HS-27A (cell line): ENCODE measurements at places on chromosomes 13 and 19.

DNA sequence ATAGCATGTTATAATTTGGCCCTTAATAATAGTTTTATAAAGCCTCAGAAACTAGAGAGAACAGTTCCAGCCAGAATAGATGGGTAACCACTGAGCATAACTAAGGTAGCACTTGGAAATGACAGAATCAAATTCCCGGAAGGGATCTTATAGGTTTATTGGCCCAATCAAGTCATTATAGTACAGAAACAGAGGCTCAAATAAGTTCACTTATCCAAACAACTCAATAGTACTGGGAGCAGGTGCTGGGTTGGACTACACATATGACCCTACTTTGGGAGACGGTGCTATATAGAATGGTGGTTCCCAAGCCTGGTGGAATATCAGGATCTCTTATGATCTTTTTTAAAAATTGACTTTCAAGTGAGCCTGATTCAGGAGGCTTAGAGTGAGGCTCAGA, 32.7 kb upstream of the OLFM4 start:
- DNase-seq: no peak

DNA sequence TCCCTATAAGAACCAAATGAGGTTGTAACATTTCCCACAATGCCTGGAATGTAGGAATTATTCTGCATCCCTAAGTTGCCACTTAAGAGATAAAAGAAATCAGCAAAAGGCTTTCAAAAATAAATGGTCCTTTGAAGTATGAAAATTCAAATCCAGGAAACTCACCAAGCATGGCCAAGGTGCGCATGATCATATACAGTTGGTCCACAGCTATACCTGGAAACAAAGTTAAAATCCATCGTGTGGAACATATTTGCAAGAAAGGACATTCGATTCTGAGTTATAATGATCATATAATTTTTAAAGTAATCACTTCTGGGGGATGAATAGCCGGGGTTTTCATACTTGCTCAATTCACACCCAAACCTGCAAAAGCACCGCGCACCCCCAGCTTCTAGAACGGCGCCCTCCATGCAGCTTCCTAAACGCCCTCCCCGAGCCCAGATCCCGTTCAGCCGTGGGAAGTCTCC, 525 bp downstream of the CARS2 start:
- no peak for DNase-seq

DNA sequence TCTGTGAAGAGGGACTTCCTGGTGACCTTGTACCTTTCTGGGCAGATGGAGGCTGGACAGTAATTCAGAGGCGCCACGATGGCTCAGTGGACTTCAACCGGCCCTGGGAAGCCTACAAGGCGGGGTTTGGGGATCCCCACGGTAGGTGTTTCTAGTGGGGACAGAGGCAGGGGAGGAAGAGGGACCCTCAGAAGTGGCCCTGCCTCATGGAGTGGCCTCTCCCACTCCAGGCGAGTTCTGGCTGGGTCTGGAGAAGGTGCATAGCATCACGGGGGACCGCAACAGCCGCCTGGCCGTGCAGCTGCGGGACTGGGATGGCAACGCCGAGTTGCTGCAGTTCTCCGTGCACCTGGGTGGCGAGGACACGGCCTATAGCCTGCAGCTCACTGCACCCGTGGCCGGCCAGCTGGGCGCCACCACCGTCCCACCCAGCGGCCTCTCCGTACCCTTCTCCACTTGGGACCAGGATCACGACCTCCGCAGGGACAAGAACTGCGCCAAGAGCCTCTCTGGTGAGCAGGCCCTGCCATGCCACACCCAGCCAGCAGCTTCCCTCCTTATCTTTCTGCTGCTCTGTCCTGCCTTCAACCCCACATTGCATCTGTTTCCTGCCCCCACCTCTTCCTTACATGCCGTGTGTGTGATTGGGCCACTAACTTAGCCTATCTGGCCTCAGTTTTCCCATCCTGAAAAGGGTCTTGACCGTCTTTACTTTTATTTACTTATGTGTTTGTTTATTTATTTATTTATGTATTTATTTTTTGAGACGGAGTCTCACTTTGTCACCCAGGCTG, 7.3 kb downstream of the ANGPTL4 start:
- no peak for DNase-seq

DNA sequence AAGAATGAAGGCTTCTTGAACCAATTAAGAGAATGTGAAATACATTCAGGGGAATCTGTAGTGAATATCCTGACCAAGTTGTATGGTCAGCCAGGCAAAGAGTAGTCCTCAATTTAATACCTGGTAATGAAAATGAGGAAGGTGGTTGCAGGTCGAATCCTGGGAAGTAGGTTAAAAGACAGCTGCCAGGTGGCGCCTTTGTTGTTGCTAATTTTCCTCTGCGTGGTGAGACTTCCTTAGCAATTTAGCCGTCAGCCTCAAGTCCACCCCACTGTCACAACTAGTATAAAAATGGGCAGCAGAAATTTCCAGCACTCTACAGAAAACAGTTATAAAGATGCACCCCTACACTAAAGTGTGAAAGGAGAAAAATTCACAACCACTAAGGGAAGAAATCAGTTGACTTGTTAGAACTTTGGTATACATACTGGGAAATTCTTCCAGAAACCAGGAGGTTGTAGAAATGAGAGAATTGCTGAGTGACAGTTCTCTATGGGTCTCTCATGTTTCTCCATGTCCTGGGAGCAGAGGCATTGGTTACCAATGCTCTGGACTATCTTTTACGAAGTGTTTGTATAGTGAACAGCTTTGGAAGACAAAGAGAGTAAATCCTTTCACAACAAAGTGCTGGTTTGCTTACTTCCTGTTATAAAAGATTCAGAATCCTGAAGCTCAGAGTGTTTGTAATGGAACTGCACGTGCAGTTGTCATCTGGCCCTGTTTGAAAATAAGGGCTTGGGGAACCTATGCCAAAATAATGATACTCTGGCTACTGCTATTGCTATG, 235.9 kb downstream of the NHLRC3 start:
- no peak for DNase-seq

DNA sequence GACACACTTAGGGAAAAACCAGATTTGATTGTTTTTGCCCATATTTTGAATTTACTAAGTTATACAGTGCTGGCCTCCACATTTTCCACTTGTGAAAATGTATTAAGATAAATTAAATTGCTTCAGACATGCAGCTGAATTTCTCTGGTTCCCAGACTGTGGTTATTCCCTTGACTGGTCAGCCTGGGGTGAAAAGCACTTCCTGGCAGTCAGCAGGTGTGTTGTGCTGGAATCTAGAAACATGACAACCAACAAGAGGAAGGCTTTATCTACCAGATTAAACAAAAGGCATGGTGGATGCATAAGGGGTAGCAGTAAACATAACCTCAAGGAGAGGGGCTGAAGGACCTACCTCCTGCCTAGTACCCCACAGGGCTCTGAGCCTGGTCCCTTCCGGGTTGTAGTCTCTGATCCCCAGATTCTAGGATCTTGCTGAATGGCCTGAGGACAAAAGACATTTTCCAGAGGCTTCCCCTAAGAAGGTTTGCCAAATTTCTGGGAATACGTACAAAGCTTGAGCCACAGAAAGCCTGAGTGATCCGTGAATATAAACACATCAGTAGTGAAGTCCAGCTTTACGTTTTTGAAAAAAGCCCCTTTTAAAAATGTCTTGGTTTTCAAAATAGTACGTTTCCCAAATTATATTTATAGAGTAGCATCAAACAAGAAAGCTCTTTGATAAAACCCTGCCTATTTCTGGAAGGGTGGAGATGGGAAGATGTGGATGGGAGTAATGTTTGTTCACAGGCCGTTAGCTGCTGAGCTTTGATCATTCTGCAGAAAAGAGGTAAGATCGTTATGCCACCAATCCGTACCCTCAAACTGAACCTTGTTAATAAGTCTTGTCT, 133.4 kb downstream of the LACC1 start:
- no peak for DNase-seq

GRCh38 chr19:36409841-36410240, 8.6 kb downstream of the ZFP82 start:
- DNase-seq: no peak

GRCh38 chr13:19860884-19861655, 2.4 kb downstream of the ZMYM5 start:
- DNase-seq: no peak
